ENCODE measurements at places on chromosomes 4 and X.

DNA sequence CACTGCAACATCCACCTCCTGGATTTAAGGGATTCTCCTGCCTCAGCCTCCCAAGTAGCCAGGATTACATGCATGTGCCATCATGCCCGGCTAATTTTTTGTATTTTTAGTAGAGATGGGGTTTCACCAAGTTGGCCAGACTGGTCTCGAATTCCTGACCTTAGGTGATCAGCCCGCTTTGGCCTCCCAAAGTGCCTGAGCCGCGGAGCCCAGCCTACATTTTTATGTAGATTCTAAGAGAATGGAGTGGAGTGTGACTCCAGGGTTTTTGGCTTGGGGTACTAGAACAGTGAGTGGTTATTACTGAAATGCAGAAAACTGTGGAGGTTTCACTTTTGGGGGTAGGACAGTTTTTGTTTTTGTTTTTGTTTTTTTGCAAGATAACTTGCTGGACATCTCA is 806.0 kb downstream of the ADGRL3 start:
- DNase-seq: no peak

DNA sequence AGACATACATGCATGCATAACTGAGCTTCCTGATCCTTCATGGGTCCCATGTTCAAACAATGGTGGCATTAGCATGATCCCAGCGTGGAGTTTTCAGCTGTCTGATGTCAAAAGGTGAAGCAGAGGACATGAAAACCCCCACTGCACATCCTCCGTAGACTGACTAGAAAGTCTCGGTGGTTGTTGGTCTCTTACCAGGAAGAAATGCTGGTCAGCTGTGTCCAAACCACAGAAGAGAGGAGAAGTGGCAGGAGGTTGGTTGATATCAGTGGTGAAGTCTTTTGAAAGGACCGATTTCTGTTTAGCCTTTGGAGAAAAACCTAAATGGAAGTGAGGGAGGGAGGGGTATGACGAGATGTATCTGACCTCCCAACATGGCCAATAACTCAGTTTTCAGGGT is 201.9 kb downstream of the SPATA18 start:
- DNase-seq: no peak

- DNase-seq: no peak
These were observed 140.1 kb downstream of the APBB2 start for GRCh38 chr4:41074215-41074614.

- DNase-seq: no peak
These were observed 17.7 kb downstream of the ACSL1 start for GRCh38 chr4:184807797-184808712.

- no peak for DNase-seq
These were observed 363.0 kb upstream of the ZCCHC13 start for GRCh38 chrX:73940893-73941470.

DNA sequence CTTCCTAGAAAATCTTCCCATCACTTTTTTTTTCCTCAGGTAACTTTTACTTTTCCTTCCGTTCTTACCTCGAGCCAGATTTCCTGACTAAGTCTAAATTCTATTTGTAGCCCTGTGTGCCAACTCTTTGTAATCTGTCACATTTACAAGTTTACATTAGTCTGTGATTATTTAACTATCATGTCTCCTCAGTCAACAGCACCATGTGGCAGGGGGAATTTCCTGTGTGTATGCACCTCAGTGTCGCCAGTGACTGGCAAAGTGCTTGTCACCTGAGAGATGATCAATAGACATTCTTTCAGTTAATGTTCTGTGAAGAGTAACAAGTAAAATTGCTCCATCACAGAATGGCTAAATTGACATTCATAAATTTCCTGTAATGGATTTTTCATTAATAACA is 468.5 kb downstream of the PDGFC start:
- DNase-seq: no peak

- DNase-seq: no peak
These were observed 14.8 kb upstream of the UCHL1 start for GRCh38 chr4:41241919-41242318.

GRCh38 chr4:98804403-98804802 is 124.5 kb downstream of the EIF4E start:
- DNase-seq: no peak

DNA sequence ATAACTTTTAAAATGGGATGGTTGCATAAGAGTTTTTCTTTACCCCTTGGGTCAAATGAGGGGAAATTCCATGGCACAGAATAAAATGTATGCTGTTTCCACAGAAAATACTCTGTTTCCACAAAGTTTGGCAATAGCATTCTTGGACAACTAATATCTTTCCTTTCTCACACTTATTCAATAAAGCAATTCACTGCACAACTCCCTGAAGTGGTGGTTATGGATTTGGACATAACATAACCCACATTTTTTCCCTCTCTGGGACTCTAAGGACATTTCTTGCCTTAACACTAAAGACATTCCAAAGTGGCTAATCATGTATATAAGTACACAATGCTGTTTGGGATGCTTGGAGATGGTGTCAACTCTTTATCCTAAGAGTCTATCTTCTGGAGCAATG is 51.7 kb upstream of the GPM6B start:
- no peak for DNase-seq
